IMR-90 (cell line): ENCODE measurements at places on chromosomes 3 and 15. TPM values are rescaled to one million over a fixed set of nuclear protein-coding genes. Genes with fewer than 3 reads are reported as not detected.

DNA sequence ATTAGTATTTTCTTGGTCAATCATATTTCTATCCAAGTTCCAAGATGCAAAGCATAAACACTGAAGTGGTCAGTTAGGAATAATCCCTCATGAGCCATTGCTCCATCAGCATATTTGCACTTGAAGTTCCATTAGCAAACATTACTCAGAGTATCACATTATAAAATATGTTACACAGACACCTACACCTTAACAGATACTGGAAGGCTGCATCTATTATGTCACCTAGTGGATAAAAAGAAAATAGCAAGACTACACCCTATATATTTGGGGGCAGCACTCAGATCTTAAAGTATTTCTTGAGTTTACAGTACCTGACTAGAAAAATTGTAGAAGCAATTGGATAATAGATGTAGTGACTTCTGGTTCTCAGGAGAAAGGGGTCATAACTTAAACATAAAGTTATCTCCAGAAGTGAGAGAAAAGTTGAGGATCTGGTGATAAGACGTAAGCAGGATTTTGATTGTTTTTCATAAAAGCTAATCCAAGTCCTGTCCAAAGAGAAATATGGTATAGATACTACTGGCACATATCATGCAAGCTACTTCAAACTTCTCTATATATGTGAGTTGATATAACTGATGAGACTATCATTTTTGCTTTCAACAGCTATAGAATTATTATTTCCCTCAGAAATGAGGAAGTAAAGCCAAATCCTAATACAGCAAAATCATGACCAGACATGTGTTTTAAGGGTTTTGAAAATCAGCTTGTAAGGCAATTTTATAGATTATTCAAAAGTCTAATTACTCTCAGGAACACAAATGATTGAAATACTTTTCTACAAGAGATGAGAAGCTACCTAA is 422.2 kb downstream of the GBE1 start:
- DNase-seq: peak; percentile 6

DNA sequence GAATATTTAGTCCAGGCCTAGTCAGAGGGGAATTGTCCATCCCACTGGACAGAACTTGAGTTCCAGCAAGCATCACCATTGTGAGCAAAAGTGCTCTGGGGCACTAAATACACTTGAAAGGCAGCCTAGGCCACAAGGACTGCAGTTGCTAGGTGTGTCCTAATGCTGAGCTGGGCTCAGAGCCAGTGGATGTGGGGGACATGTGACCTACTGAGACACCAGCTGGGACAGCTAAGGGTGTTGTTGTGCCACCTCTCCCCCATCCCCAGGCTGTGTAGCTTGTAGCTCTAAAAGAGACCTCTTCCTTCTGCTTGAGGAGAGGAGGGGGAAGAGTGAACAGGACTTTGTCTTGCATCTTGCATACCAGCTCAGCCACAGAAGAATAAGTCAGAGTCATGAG is 120.9 kb downstream of the DTWD1 start:
- no peak for DNase-seq

- peak; percentile 29 for DNase-seq
Measured at GRCh38 chr3:173653781-173654180, 256.2 kb downstream of the NLGN1 start.

The ZNF770 gene
- polyA plus RNA-seq: 5.5 and 9.4 TPM in 2 replicates

The DUOX2 gene
- polyA plus RNA-seq: 0.03 TPM in 1 of 2 replicates, not detected in the other

- peak; percentile 90 for DNase-seq
Measured at GRCh38 chr3:50170689-50171088, 15.6 kb downstream of the SEMA3F start.

- peak; percentile 99 for DNase-seq
Measured at GRCh38 chr3:56980798-56981390, 79.6 kb upstream of the SPATA12 start.

- DNase-seq: peak; percentile 26
Measured at GRCh38 chr3:184662187-184662586, 49.7 kb downstream of the MAGEF1 start.
